ENCODE measurements at places on chromosomes 6 and 20.
A peak's percentile ranks its signal among the peaks of the same experiment; 100 is the strongest.

- no peak for DNase-seq
These were observed 669.4 kb downstream of the TFAP2A start for GRCh38 chr6:9745476-9745875.

- DNase-seq = no peak
These were observed 54.7 kb downstream of the FAXC start for GRCh38 chr6:99294786-99295185.

DNA sequence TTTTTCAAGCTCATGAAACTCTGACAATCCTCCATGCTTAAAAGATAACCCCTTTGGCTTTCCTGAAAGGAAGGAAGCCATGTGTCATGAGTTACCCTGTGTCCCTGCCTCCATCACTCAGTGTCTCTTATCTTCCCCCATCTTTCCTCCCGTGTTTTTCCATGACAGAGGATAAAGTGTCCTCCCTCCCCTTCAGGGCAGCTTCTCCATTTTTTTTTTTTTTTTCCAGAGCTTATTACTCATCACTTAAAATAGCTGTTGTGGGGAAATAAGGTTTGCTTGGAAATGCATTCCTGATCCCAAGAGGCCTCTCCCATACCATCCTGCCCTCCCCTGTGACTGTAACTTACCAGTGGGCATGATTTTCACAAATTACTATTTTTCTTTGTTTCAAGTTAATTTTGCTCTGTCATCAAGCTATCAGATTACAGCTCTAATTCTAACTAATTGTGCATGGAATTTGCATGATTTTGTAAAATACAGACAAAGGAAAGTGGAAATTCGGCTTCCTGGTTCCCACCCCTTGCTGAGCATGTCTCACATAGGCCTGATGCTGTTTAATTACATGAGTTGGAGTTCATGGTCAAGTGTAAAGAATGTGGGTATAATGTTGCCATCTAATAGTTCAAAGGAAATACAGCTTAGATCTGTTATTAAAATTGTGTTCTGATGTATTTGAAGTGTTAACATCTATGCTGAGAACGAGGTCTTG lies 614.5 kb upstream of the FLRT3 start:
- no peak for DNase-seq

GRCh38 chr6:151121900-151122299 lies 117.9 kb upstream of the AKAP12 start:
- no peak for DNase-seq

GRCh38 chr20:2421247-2421646 lies 40.5 kb downstream of the TGM6 start:
- no peak for DNase-seq

DNA sequence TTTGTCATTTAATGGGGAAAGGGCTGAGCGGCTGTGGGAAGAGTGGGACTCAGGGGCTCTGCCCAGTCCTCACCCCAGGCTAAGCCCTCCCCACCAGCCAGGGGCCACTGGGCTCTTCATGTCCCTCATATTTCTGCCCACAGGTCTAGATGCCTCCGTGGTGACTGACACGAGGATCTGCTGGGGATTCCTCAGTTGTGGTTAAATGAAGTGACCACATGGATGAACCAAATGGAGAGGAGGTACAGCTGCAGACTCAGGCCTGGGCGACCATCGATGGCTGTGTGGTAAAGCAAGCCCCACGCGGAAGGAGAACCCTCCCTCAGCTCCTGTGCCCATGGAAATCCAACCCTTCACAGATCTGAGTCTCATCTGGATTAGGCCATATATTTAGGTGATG lies 29.4 kb downstream of the RAET1L start:
- no peak for DNase-seq

DNA sequence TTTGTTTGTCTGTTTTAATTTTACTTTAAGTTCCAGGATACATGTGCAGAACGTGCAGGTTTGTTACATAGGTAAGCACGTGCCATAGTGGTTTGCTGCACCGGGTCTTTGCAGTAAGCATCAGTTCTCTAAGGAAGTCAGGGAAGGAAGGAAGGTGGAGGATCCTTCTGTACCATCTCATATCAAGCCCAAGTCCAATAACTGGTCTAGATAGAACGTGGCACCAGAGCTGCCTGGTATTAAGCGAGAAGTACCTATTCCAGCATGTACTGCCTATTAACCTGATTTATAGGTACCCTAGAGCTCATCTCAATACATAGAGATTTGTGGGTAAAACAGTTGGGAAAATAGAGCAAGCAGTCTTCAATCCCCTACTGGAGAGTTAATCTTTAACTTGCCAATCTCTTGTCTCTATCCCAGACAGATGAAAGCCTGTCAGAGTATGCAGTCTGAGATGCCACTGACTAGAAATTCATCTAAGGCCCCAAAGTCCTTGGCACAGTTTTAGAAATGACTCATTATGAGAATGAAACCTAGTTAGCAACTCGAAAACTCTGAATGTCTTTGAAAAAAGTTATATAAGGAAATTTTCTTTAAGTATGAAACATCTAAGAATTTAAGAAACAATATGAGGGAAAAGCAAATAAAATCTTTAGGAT lies 144.9 kb downstream of the TFAP2A start:
- DNase-seq = no peak

DNA sequence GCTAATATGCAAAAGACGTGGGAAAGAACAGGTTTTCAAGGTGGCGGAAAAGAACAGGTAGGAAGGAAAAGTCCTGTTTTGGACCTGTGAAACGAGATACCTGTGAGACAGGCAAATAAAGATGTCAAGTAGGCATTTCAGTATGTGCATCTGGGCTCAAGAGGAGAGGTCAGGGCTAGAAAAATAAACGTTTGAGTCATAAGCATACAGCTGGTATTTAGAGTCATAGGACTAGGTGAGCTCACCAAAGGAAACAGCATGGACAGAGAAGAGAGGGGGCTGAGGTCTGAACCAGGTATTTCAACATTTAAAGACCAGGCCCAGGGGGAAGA lies 14.9 kb downstream of the MTFR2 start:
- no peak for DNase-seq

DNA sequence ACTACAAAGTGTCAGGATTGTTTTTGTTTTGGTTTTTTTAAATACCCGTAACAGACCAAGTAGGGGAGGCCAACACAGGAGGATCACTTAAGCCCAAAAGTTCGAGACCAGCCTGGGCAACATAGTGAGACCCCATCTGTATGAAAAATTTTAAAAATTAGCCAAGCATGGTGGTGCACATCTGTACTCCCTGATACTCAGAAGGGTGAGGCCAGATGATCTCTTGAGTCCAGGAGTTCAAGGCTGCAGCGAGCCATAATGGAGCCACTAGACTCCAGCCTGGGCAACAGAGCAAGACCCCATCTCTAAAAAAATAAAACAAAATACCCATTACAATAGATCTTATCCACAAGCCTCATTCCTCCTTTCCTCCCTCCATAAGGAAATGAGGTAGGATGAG lies 28.7 kb upstream of the TM9SF4 start:
- no peak for DNase-seq

- DNase-seq = no peak
These were observed 9.3 kb downstream of the OR2H1 start for GRCh38 chr6:29466241-29466640.

GRCh38 chr6:10343320-10343719 lies 71.6 kb downstream of the TFAP2A start:
- DNase-seq = peak; percentile 43

GRCh38 chr6:24089736-24090135 lies 36.3 kb upstream of the NRSN1 start:
- DNase-seq = no peak

DNA sequence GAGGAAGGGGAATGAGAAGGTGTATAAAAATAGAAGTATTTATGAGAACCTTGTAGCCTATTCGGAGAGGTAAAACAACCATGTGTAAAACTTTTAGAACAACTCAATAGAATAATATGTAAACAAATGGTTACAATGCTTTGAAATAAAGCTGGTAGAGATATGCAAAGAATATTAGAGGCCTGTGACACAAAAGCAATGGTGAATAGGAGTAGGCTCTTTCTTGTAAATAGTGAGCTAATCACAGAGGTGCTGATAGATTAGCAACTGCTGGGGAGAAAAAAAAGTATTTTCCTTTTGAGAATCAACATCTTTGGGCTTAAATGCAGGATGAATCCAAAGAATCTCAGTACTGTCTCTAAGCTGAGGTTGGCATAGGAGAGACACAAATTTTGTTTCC lies 7.0 kb downstream of the TMEM200A start:
- no peak for DNase-seq

- DNase-seq = no peak
These were observed 135.5 kb downstream of the ZDHHC14 start for GRCh38 chr6:157516319-157517026.

DNA sequence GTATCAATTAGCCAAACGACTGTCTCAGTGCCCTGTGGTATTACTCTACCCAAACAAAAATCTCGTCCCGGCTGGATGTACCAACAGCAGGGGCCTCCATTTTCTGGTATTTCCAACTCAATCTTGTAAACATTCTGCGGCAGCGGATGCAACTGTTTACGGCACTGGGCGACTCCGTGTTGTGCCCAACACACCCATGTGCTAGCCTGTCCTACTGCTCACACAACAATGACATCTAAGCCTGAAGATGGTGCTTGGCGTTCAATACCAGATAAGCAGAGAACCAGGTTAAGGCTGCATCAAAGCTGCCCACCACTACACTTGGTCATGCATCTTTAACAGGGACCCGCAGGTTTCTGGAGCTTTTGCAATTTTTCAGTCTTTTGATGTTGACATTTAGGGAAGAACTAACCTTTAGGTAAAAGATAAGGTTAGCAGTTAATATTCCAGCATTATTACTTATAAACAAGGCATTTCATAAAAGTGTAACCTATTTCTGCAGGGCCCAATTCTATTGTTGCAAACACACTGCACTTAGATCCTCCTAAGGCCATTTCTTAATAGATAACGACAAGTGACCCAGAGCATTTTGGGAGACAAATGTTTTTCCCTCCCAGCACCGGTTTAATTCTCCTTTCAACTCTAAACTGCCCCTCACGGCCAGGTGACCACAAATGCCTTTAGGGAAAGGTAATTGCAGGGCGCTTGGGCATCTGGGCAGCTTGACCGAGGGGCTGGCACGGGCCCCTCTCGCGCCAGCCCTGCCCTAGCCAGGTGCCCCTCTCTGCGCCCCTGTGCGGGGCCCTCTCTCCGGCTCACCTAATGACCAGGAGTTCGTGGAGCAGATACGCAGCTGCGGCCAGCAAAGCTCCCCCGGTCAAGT lies 945 bp downstream of the FAXC start:
- no peak for DNase-seq

DNA sequence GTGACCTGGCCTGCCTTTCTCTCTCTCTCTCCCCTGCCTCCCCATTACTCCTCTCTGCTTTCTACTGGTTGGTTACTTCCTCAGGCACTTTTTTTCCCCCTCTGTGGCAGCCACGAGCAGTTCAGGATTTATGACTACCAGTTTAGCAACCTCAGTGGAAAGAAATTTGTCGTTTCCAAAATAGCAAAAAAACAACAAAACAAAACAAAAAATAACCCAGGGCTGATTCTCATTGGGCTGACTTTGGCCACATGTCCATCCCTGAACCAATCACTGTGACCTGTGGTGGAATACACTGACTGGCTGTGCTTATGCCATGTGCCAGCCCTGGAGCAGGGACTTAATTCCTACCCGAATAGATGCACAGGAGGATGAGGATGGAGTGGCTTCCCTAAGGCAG lies 137.4 kb downstream of the TFAP2C start:
- no peak for DNase-seq

DNA sequence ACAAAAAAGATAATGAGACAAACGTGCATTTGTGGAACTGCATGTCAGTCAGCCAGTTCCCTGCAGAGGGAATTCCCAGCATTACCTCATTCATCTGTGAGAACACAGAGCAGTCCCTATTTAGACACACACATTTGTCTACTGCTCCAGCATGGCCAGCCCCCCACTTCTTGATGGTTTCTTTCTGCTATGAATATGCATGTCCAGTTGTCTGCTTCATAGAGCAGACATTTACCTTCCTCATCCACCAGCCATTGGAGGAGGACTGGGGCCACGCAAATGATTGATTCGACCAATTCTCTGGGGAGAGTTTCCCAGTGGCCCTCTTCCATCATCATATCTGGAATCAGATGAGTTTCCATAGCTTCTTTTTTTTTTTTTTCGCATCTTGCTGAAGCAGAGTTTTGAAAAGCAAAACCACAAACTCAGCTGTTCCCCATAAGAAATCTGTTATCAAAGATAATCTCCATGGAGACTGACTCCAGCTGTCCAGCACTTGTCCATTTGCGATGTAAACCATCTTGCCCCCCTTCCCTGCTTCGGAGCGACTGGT lies 11.8 kb downstream of the ENPP1 start:
- no peak for DNase-seq

DNA sequence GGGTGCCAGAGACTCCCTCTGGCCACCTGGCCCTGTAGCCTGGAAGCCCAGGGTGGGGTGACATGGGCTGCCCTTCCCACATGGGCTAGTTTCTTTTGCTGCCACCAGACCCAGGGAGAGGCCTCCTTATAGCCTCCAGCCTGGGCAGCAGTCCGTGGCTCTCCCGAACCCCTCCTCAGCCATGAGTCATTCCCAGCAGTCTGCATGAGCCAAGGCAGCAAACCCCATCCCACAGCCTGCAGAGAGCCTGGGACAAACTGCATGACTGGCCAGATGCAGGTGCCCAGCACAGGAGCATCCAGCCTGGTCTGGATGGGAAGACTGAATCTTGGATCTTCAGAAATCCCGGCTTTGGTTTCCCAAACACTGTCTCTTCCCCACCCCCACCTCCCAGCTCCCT lies 75.7 kb downstream of the MRPL14 start:
- DNase-seq = no peak

DNA sequence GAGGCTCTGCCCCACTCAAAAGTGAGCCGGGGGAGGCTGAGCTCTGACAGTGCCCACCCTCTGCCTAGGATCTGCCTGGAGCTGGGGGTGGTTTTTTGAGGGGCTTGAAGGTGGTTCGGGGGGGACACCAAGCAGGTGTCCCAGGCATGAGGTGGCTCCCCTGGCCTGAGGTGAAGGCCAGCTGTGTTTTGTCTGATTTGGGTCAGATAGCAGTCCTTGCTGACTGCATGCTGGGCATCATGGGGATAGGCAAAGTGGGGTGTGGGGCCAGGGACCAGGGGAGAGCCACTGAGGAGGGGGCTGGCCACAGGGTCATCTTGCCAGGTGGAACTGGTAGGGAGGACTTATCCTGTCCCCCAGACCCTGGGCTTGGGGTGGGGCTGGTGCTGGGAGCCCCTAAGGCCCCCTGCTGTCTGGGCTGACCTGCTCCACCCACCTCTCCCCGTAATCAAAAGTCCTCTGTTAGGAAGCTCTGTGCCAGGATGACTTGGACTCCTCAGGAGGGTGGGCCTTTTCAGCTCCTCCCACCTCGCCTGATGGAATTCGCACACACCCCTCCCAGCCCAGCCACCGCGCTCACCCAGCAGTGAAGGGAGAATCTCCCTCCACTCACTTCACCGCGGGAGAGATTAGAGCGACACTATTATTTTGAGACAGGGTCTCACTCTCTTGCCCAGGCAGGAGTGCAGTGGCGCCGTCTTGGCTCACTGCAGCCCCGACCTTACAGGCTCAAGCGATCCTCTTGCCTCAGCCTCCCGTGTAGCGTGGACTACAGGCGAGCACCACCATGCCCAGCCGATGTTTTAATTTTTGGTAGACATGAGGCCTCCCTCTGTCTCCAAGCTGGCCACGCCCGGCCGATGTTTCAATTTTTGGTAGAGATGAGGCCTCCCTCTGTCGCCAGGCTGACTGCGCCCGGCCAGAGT lies 1.5 kb upstream of the COL9A3 start:
- no peak for DNase-seq
